ENCODE measurements at places on chromosomes 1 and 21.

DNA sequence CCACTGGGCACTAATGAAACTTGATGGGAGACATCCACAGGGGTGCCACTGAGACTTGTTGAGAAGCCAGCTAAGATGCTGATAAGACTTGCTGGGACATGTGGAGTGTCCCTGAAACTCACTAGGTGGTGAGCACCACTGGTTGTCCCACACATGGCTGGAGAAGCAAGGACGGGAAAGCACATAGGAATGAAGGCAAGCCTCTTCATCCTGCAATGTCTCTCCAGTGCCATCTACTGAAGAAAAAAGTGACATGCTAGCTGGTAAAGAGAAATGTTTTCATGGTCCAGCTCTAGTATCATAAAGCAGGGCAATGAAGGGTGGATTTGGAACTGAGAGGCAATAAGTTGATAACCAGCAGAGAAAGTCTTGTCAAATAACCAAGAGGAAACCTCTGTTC lies 283.0 kb downstream of the PAPPA2 start:
- no peak for DNase-seq

DNA sequence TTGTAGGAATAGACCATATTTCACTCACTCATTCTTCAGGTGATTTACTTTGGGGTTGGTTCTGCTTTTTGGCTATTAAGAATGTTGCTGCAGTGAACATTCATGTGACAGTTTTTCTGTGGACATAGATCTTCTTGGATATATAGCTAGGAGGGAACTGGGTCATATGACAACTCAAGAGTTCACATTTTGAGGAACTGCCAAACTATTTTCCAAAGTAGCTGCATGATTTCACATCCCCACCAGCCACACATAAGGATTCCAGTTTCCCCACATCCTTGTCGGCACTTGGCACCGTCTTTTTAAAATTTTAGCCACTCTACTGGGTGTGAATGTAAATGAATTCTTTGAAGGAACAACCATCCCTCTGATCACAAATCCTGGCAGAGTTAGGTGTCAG lies 126.0 kb downstream of the PRDM2 start:
- DNase-seq, result no peak

GRCh38 chr1:154398141-154398540 lies 7.0 kb upstream of the IL6R start:
- no peak for DNase-seq

DNA sequence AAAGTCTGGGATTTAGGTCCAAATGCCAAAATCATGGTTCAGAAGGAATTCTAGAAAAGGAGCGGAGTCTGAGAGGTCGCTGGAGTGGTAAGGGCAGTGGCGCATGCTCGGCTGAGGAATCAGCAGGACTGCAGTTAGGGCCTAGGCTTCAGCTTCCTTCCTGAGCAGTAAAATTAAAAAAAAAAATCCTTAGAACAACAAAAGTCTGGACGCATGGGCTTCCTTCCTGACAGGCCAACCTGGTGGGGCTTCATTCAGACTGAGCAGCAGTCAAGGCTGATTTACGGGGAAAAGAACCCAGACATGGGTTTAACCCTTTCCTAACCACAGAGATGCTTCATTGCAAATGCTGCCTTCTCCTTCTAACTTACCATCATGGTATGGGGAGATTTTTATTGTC lies 17.1 kb downstream of the RNF220 start:
- DNase-seq, result no peak

- no peak for DNase-seq
Measured at GRCh38 chr1:11487196-11487751, 8.3 kb downstream of the DISP3 start.

GRCh38 chr1:8055973-8056372 lies 29.9 kb upstream of the ERRFI1 start:
- no peak for DNase-seq

DNA sequence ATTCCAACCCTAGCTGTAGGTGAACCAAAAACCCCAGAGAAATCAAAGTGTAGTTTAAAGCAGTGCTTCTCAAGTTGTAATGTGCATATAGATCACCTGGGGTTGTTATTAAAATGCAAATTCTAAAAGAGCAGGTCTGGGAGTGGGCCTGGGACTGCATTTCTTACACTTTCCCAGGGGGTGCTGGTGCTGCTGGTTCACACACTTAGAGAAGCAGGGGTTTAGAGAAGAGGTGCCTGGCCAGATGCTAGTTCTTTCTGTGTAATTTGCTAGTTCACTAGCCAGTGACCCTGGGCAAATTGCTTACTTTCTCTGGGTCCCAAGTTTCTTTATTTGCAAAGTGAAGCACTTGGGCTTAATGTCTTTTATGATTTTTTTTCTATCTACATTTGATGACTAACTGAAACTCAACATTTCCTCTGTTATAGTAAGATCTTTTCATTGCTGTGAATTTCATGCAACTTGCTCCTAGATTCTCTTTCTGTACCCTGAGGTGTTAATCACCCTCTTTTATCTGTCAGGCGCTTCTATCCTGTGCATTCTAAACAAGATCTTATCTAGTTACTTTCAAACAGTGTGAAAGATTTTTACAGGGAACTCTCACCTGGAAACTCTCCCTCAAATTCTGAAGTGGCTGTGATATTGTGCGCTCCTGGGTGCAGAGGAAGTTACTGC lies 141.9 kb upstream of the UBE2U start:
- no peak for DNase-seq

DNA sequence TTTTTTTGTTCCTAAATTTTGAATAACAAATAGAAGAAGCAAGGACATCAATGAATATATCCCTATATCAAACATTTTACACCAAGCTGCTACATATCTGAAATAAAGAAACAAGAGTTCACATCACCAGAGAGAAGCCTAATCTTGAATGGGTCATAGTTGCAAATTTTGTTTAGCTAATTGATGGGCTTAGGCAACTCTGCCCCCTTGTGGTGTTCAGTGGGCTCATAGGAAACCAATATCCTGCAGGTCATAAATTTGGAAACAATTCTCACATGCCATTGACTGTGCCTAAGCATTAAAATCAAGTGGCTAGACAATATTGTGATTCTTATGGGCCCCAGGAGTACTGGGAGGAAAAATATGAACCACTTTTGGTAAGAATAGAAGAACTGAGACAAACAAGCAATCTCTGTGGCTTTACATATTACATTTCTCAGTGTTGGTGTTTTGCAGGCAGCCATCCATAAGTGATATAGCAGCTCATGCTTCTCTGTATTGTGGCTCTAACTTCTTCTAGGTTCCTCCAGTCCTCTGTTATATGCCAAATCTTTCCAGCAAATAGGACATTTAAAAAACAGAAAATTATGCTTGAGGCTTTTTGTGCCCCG lies 1262.8 kb upstream of the PRMT6 start:
- DNase-seq, result peak; percentile 1

DNA sequence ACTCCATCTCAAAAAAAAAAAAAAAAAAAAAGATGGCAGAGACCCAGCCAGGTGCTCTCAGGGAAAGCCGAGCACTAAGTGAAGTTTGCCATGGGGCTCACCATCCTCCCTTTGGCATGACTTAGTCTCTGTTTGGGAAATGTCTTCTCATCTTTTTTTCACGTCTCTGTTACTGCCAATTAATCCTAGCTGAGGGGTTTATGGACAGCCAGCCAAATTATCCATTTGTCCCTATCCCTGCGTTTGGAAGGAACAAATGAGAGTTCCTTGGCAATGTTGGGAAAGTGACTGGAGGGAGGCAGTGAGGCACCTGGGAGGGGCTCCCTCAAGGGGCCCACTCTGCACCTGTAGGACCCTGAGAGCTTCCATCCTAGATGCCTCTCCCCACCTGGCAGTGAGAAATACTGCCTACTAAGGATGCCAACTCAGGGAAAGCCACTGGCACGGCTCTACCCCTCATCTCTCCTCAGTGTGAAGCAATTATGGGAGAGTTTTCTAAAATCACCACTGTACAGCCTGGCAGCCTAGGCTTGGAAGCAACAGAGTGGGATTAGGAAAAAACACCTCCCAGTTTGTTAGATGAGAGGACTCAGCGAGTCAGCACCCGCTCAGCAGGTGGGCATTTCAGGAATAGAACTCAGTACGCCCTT lies 19.8 kb upstream of the SLC2A7 start:
- DNase-seq, result no peak

DNA sequence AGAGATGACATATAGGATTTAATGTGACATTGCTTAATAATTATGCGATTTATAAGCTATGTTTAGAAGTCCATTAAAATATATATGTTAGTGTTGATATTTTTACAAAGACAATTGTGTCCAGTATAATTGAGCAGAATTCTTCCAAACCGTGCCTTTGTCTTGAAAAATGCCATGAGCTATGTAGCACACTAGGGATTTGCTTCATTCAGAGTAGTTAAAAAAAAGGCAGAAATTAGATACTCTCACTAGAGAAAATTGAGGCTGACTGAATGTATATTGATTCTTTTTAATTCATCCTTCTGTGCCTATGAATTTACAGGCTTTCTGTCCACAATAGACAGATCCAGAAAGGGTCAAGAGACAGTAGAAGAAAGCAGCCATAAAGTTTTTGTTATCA lies 429.0 kb downstream of the NEGR1 start:
- DNase-seq, result no peak

- DNase-seq, result no peak
Measured at GRCh38 chr1:180862305-180862704, 50.4 kb upstream of the KIAA1614 start.

DNA sequence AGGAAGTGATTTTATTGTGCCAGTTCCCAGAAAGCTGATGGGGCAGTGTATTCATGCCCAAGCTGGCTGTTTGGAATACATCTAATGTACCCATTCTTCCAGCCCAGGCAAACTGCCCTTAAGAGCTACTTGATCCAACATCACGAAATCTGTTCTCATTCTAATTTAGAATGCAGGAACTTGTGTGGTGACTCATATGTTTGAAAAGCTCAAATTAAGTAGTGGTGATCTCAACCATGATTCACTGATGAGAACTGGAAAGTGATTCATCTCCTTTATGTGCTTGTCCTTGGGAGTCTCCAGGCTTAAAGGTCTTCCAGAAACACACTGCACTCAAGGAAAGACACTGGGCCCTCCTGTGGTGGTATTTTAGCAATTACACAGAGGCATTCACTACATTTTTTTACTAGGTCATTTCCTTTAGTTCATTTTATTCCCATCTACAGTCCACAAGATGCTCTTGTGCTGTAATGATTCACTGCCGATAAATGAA lies 65.4 kb downstream of the RPE65 start:
- DNase-seq, result no peak

DNA sequence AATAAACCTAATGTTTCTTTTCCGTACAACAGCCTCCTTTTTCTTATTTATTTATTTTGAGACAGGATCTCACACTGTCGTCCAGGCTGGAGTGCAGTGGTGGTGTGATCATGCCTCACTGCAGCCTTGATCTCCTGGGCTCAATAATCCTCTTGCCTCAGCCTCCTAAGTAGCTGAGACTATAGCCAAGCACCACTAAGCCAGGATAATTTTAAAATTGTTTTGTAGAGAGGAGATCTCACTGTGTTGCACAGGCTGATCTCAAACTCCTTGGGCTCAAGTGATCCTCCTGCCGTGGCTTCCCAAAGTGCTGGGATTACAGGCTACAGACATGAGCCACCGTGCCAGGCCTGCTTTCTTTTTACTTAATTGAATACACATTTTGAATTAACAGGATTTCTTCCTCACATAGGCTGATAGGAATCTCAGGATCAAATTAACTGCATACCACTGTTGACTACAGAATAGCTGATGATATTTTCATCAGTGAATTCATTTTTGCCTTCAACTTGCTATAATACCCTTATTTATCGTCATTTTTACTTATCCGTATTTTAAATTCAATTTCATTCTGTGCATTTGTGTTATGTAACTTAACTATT lies 2010.5 kb downstream of the NCAM2 start:
- DNase-seq, result no peak

- DNase-seq, result no peak
Measured at GRCh38 chr1:216925962-216926625, 202.9 kb upstream of the ESRRG start.

- no peak for DNase-seq
Measured at GRCh38 chr1:181637998-181638397, 154.7 kb downstream of the CACNA1E start.

DNA sequence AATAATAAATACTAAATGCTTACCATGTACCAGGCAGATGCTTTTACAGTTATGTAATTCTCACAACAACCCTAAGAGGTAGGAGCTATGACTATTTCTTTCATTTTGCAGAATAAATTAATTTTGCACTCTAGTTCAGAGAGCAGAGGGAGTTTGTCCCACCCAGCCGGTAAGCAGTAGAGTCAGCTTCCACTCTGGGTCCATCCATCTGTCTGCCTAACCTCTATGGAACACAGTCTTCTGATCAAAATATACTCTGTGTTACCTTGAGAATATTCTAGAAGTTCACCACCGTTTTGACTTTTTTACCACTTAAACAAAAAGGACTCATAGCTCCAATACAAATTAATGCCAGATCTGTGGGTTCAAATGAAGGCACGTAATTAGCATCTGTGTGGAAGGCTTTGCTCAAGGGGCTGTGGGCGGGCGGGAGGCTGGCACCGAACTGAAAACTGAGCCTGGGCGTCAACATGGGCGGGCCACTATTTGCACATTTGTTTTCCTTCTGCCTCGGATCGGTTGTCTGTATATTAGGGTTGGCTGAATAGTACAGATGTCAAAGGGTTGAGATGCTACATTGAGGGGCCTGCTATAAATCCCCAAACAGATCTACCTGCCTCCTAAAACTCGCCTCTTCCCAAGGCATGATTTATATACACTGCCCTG lies 33.1 kb upstream of the LMO4 start:
- DNase-seq, result no peak

GRCh38 chr1:203778146-203778545 lies 13.2 kb downstream of the LAX1 start:
- no peak for DNase-seq

GRCh38 chr1:211831558-211832323 lies 1.2 kb upstream of the LPGAT1 start:
- no peak for DNase-seq
